ENCODE measurements at places on chromosomes 16 and 17.

DNA sequence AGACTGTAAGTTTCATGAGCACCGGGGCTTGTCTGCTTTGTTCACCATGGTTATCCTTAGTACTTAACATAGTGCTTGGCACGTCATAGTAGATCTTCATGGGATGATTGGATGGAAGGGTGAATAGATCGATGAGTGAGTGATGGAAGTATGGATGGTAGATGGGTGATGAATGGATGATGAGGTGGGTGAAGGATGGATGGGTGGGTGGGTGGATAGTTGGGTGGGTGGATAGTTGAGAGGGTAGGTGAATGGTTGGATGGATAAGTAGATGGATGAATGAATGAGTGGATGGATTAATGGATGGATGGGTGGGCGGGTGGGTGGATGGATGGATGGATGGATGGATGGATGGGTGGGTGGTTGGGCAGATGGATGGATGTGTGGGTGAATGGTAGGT, 133.2 kb upstream of the PLCG2 start:
- ATAC-seq: no peak

DNA sequence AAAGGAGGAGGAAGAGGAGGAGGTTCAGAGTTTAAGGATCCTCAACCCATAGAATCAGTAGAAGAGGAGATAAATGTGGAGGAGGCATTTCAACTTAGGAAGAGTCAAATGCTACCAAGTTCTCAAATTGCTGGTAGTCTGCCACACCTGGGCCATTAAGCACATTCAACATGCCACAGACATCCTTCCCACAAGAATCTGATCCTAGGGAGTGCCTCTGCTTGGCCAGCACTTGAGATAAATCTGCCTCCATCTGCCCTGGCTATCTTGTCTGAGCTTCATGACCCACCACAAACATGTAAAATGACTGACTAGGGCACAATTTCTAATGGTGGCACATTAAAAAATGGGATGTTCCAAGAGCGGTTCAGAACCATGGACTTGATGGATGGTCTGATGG, 37.3 kb upstream of the AXIN2 start:
- no peak for ATAC-seq

GRCh38 chr17:43545383-43545632, 832 bp downstream of the ETV4 start:
- peak; percentile 27 for ATAC-seq

GRCh38 chr17:49635121-49635520, 42.8 kb downstream of the SPOP start:
- ATAC-seq: no peak

GRCh38 chr17:38326996-38327792, 16.6 kb downstream of the GPR179 start:
- ATAC-seq: no peak

- ATAC-seq: no peak
These were observed 175.2 kb downstream of the CPPED1 start for GRCh38 chr16:12628536-12628935.

Measured in stimulated activated memory B cell treated with anti-CD40 and anti-IgM and Interleukin-4, amounts not matched to agents 10 μg/mL and 1 μg/mL and 100 μg/mL, for 72 hours (primary cell).